Transverse colon (tissue), 4 donors: ENCODE measurements at places on chromosomes 2 and 18. TPM values are rescaled to one million over a fixed set of nuclear protein-coding genes. Genes with fewer than 3 reads are reported as not detected.

DNA sequence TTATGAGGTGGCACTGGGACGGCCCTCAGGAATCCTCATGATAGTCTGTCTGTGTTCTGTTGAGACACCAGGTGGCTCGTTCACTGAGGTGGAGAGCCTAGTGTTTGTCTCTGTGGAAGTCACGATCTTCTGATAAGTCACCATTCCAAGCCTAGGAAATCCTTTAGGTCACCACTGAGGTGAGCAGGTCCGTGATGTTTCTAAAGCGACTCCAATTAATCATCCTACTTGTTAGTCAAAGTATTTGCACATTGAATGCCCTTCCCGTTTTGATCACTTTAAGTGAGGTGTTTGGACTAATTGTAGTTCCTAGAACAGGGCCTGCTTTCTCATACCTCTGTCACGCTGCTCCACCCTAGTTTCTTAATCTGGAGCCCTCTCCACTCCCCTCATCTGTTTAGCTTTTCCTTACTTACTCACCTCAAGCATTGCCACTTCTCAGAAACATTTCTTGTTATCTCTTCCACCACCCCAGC, 28.0 kb upstream of the DSG3 start:
- no peak for DNase-seq

DNA sequence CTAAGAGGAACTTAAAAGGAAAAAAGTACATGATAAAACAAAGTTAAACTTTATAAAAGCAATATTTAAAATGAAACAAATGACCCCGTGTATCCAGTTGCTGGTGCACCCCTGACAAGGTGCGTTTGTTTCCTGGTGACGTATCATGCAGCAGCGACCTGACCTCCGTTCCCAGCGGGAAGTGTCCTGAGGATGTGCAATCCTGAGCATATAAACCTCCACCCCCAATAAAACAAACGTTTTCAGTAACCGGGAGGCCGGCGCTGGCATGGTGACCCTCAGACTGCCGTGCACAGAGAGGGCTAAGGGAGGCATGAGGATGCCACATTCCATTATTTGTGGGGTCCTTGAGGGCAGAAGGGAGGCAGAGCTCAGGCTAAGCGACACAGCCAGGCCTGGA, 14.8 kb downstream of the SLC66A2 start:
- peak; percentile 44 for DNase-seq

- peak; percentile 77 for DNase-seq
Observed at GRCh38 chr2:162073888-162074631, at the start of gene DPP4. TSS of gene DPP4 (minus strand) at chr2:162074215. CDS start at chr2:162073981, 234 bp downstream.

GRCh38 chr2:100409461-100409860, 8.0 kb downstream of the CHST10 start:
- DNase-seq: no peak

CDKL4 gene
- total RNA-seq: 1.5 TPM

ABHD1 gene
- not detected for total RNA-seq

MC5R gene
- not detected for total RNA-seq

FAM117B gene
- 11.1 TPM for total RNA-seq

CABLES1 gene
- 1.5 TPM for total RNA-seq
